Tongue (tissue), 3 donors: ENCODE measurements at places on chromosomes 11 and 22.

GRCh38 chr11:111331711-111332479 is 33.5 kb downstream of the POU2AF3 start:
- no peak for DNase-seq

DNA sequence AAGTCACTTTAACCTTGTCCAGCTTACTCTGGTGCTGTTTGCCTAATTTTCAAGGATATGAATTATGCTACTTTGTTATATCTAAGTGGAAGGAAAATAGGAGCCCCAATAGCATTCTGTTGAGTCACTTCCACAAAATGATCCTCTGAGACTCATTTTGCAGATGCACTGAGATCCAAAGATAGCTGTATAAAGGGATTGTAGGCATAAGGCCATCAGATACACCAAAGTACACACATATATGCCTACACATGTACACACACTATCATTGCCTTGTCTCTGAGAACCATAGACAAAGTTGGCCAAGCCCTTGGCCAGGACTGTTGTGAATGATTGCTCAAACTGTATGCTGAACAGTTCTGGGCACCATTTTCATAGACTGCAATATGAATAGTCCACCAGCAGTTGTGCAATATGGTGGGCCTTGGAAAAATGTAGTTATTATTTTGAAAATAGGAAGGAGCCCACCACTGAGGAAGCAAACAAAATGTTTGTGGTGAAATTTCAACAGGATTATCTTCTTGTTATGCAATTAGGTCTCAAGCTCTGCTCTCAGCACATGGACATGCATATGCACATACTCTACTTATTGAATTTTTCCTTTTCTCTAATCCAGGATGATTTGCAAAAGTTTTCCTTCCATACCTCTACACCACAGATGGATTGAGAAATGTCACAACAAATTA is 186.0 kb upstream of the CTSC start:
- DNase-seq: no peak

- DNase-seq: no peak
Measured at GRCh38 chr11:19827399-19828135, 114.9 kb downstream of the NAV2 start.

DNA sequence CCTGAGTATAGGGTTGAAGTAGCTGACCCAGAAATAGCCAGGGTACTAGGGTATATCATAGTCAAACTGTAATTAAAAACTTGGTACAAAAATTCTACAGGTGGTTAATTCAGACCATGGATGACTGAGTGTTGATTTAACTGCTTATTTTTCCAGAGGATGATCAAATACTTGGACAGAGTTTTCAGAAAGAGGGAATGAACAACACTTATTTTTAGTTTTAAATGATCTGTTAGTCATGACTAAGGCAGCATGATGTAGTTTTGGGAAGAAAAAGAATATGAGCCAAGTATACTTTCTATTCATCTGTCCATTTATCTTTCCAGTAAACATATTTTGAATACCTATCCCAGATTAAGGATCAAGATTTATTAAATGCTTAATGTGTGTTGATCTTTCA is 19.8 kb upstream of the CCDC89 start:
- no peak for DNase-seq
